ENCODE measurements at places on chromosomes 13 and 19. TPM values are rescaled to one million over a fixed set of nuclear protein-coding genes. Genes with fewer than 3 reads are reported as not detected.

IGLON5 gene
- not detected for total RNA-seq

ZNF225 gene
- total RNA-seq = 0.73 TPM

RPL36 gene
- total RNA-seq = 1,565 TPM

IFNL1 gene
- total RNA-seq = not detected

HSPB6 gene
- total RNA-seq = not detected

FDX2 gene
- total RNA-seq = 1.2 TPM

SIGLEC8 gene
- not detected for total RNA-seq

RASGRP4 gene
- 0.45 TPM for total RNA-seq

INAFM1 gene
- 16.9 TPM for total RNA-seq

- no peak for DNase-seq
These were observed 6.3 kb downstream of the ARRDC5 start for GRCh38 chr19:4896372-4896771.

DNA sequence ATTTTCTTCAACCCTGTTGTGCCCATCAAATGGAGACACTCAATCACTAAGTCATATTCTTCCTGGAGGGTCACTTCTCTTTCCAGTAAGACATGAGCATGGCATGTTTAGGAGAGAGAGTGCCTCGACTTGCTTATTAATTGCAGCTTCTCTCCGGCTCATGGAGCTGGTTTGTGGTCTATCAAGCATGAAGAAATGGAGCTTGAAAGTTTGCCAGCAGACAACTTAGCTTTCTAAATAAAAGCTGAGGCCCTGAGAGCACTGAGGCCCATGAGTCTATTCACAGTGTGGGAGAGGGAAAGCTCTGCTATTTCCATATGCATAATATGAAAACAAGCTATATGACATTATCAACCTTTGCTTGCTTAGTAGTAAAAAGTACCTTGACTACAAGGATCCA lies 378.5 kb downstream of the FGF9 start:
- no peak for DNase-seq

DNA sequence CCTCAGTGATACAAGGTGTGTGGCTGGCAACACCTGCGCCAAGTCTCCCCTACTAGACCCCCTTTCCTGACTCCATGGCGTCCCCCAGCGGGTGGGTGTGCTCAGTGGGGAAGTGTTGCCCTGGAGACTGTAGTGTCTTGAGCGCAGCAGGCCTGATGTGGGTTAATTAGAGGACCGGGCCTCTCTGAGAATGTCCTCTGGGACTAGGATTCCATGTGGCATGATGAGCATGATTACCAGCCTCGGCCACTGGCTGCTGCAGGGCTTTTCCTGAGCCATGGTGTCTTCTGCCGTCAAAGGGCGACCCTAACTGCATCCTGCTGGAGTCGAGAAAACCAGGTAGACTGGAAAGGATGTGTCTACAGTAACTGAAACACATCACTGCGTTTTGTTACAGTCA lies 28.1 kb downstream of the MICOS13 start:
- no peak for DNase-seq

DNA sequence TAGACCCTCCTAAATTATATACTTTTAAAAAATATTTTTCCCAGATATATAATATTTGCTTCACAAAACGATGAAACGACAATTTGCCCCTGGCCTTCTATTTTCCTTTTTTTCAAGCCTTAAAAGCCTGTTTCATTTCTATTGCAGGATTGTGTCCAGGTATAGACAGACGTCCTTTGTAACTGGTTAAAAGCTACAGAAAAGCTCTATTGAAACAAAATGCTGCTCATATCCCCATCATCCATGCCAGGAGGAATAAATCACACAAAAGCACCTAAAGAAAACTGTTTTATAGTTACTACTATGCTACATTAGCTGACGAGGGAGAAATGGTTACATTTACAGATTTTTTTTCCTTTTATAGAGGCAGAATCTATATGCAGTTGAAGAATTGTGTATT lies 765.1 kb downstream of the DIAPH3 start:
- no peak for DNase-seq

DNA sequence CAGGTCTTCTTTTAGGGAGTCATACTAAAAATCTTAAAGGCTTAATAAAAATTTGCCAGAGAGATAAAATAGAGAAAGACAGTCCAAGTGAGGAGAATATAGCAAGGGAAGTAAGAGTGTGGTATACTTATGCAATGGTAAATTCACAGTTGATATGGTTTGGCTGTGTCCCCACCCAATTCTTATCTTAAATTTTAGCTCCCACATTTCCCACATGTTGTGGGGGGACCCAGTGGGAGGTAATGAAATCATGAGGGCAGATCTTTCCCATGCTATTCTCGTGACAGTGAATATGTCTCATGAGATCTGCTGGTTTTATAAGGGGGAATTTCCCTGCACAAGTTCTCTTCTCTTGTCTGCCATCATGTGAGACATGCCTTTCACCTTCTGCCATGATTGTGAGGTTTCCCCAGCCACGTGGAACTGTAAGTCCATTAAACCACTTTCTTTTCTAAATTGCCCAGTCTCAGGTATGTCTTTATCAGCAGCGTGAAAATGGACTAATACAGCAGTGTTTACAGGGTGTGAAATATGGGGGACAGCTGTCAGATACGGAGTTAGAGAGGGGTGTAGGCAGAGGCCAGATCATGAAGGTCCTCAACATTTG lies 115.4 kb downstream of the UGGT2 start:
- DNase-seq = no peak

DNA sequence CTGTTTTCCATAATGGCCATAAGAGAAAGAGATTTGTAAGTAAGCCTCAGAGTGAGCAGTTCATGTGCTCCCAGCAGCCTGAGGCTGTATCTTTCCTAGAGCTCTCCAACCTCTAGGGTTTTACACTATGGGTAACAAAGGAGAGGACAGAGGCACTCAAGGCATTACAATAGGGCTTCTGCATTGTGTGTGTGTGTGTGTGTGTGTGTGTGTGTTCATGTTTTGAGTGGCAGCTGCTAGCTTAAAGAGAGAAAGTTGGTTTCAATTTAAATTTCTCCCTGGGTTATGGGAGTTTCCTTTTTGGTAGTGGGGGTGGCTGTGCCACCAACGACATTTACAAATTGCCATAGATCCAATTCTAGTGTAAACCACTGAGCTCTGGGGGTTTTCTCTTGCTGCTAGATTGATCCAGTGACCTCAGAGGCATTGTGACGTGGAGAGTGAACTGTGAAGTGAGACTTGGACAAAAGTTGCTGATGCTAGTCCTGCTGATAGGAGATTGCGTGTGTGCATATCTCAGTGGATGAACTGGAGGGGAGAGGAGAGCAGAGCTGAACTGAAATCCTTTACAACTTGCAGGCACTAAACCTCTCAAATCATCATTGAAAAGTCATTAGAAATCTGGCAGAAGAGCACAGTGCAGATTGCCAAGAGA lies 67.2 kb upstream of the OLFM4 start:
- DNase-seq = no peak

DNA sequence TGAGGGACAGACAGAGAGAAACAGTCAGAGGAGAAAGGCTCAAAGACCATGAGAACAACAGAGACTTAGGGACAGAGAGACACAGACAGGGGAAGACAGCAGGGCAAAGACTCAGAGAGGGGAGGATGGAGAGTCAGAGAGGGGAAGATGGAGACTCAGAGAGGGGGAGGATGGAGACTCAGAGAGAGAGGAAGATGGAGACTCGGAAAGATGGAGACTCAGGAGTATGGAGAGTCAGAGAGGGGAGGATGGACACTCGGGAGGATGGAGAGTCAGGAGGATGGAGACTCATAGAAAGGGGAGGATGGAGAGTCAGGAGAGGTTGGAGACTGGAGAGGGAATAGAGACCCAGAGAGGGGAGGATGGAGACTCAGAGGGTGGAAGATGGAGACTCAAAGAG lies 689 bp downstream of the SPACA6 start:
- no peak for DNase-seq
